ENCODE measurements at places on chromosomes 12 and 14.

- no peak for DNase-seq
Measured at GRCh38 chr14:99265571-99265970, 6.4 kb downstream of the BCL11B start.

- no peak for DNase-seq
Measured at GRCh38 chr14:69094481-69094880, 58.4 kb downstream of the DCAF5 start.

- no peak for DNase-seq
Measured at GRCh38 chr12:6618483-6619225, 11.5 kb upstream of the CHD4 start.

GRCh38 chr12:54413284-54414190 lies 5.5 kb downstream of the ITGA5 start:
- no peak for DNase-seq

DNA sequence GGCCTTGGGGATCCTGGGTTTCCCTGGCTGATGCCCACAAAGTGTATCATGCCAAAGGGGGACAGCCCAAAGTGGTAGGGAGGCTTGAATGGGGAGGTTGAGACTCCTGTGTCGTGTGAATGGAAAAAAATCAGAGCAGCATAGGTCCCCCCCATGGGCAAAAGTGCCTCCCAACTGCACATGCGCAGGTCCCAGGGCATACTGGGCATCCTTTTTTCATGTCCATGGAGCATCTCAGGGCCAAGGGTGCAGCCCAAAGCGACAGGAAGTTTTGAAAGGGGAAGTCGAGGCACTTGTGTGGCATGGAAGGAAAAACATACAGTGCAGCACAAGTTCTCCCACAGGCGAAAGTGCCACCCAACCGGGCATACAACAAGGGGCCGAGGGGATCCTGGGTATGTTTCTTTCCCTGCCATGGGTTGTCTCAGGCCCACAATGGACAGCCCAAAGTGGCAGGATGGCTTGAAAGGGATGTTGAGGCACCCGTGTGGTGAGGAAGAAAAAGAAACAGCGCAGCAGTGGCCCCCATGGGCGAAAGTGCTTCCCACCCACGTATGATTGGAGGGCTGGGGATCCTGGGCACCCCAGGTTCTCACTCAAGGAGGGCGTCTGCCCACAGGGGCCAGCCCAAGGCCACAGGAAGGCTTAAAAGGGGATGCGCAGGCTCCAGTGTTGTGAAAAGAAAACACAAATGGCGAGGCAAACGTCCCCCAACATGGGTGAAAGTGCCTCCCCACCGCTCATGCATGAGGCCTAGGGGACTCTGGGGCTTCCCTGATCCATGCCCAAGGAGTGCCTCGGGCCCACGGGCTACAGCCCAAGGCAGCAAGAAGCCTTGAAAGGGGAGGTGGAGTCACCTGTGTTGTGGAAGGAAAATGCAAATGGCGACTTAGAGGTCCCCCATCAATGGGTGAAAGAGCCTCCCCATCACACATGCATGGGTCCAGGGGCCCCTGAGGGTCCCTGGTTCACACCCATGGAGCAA lies 573.7 kb downstream of the ALG10 start:
- DNase-seq = no peak

DNA sequence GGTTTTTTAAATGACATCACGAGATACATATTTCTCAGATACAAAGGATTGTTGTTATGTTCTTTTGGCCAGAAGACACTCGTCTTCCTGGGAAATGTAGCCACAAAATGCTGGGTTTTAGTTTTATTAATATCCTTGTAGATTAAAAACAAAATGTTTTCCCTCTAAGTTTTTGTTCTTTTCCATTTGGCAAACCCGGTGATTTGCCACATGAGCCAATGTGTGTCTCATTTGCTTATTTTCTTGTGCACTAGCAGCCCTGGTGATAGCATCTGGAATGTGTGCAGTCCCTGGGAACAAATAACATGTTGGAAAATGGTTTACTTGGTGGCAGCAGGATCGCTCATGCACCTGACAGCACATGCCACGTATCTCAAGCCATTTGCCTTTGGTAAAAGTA lies 61.0 kb downstream of the HMGA2 start:
- no peak for DNase-seq

DNA sequence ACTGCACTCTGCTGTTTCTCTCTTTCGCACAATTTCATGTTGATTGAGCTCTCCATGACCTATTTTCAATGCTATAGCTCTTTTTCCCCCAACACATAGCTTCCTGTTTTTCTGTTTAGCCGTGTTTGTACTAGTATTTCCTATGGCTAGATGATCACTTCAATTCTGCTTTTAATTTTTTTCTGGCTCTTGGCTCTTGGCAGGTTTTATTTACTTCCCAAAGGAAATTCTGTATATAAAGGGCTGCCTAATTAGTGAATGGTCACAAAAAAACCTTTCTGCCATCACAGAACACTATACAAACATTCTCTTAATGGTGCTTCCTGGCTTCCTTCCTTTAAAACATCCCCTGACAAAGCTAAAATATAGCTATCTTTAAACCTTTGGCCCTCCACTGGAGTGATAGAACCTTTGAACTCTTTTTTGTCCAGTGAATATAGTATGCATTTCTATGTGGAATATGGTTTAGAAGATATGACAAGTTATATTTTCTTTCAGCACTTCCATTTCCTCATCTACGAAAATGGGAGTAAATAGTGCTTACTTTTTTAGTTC lies 88.2 kb downstream of the RASSF9 start:
- no peak for DNase-seq
